OCI-LY7 (cell line): ENCODE measurements at places on chromosomes 12 and 14. TPM values are rescaled to one million over a fixed set of nuclear protein-coding genes. Genes with fewer than 3 reads are reported as not detected.

The PXN gene
- 22.9 and 25.9 TPM in 2 replicates for total RNA-seq

The TAS2R9 gene
- not detected in 2 replicates for total RNA-seq

The CD27 gene
- 39.9 and 48.3 TPM in 2 replicates for total RNA-seq

DNA sequence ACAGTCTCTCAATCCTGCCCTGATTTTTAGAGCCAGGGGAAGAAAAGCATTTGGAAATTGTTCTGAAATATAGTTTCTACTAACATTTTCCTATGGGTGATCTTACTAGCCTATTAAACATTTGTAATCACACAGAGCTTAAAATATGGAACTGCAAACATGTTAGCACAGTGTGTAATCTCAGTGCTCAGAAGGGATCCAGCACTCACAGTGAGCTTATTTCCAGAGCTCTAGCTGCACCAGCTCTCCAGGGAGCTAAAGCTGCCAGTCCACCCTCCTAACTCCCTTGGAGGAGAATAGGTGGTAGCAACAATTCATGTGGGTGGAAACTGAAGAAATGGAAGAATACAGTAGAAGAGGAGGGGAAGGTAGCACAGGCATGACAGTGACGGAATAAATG lies 64.9 kb upstream of the SYT1 start:
- DNase-seq, result no peak

DNA sequence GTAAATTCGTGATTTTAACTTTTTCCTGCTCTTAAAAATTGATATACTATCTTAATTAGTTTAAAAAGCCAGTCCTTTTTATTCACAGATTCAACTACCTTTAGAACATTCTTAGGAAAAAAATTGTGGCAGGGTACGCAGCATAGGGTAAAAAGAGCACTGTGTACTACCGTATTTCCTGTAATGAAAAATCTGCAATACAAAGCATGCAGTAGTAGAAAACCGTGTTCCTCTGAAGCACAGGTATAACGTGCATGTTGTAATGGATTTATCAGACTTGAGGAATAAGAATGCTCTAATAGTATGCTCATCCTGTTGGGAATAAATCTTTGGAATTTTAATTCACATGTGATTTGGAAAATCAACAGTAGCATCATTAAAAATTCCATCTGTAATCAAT lies 140.5 kb downstream of the UNC79 start:
- DNase-seq, result no peak

GRCh38 chr12:66109056-66109455 lies 21.5 kb downstream of the LLPH start:
- DNase-seq, result no peak
